ENCODE measurements at places on chromosomes 4 and X. TPM values are rescaled to one million over a fixed set of nuclear protein-coding genes. Genes with fewer than 3 reads are reported as not detected.

Gene TMPRSS11E
- not detected for total RNA-seq

Gene P2RY4
- total RNA-seq = not detected

Gene COX7B2
- not detected for total RNA-seq

Gene FRG2
- not detected for total RNA-seq

Gene NSUN7
- total RNA-seq = 2.4 TPM

Gene MSMO1
- 36.9 TPM for total RNA-seq

DNA sequence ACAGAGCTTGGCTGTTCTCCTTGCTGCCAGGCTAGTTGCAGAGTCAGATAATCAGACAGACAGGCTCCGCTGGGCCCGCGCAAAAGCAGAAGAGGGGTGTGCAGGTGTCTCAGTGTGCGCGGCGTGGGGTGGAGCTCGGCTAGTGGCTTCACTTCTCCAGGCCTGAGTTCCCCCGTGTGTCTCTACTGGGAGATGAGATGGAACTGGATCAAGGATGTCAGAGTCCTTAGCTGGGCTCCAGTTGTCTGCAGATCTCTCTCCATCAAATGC, 21.1 kb downstream of the HTRA3 start:
- DNase-seq = no peak

GRCh38 chr4:112706840-112707207, 69.9 kb downstream of the LARP7 start:
- DNase-seq = no peak

GRCh38 chr4:148203056-148203898, 238.9 kb downstream of the NR3C2 start:
- DNase-seq = no peak

DNA sequence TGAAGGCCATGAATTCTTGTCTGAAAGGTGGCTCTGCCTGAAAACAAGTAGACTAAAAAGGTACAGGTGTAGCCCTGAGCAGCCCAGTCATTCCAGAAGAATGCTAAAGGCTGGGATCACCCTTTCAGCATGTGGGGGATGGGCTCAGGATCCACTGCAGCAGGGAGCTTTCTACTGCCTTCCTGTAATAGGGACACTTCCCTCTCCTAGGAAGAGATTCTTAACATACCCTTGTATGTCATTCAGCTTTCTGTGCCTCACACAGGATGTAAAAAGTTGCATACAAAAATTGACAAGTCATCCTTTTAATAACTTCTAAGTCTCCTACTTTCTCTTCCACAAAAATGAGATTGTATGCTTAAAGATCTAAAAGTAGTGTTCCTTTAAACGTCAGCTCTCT, 123.3 kb downstream of the ZNF518B start:
- no peak for DNase-seq

- no peak for DNase-seq
Observed at GRCh38 chr4:15649914-15650545, 5.1 kb downstream of the FBXL5 start.

DNA sequence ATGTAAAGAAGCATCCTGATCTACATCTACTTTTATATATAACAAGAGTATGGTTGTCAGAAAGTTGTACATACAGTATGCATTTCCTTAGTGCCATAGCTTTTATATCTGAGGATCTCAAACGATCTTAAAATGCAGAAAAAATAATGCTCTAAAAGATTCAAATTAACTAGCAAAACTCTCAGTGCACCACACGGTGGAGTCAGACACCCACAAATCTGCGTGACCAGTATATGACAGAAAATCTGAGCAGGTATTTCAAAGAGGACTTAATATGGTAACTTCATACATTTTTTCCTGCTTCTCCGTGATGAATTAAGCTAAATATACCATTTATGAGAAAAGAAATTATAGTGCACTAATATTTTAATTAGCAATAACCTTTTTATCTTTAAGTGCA, 803.0 kb downstream of the DMD start:
- DNase-seq = no peak

DNA sequence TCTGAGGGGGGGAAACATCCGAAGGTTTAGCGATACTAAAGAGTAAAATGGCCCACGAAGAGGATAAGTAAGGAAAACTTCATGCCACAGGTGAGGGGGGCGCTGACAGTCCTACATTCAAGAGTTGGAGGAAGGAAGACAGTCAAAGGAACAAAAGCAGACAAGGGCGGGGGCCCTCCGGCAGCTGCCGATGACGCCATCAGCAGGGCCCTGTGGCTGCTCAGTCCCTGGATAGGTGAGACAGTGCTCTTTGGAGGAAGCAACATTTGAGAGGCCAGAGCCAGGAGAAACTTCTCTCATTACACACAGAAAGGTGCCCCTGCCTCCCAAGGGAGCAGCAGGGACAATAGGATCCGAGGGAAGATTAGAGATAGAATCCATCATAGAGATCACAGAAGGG, 41.5 kb downstream of the RAB40AL start:
- no peak for DNase-seq

- no peak for DNase-seq
Observed at GRCh38 chr4:165553221-165553810, 174.5 kb downstream of the CPE start.

DNA sequence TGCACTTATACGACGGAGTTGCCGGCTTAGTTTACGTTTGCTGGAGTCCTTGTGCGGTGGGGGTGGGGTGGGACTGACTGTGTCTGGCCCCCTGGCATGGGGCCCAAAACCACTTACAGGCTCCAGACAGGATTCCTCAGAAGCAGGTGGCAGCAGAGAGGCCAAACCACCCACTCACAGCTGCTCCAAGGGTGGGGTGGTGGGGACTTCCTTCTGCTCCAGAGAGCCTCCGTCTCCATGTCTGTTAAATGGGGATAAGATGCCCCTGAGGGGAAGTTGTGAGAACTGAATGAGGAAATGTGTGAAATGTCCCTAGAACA, 36.7 kb downstream of the PSAPL1 start:
- no peak for DNase-seq

DNA sequence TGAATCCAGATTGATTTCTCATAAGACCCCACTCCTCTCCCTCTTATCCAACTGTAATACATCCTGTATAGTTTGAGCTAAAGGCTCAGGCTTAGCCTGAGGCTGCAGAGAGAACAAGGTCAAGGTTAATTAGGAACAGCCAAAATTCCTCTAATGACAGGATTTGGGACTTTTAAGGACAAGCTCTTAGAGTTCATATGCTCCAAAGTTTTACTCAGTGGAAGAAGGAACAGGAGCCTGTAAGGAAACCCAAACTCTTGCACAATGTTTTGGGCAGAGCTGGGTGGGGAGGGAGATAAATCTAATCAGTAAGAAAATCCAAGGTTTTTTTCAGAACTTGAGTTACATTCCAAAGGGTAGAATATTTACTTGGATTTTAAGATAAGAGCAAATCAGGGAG, 238.8 kb downstream of the QDPR start:
- no peak for DNase-seq

DNA sequence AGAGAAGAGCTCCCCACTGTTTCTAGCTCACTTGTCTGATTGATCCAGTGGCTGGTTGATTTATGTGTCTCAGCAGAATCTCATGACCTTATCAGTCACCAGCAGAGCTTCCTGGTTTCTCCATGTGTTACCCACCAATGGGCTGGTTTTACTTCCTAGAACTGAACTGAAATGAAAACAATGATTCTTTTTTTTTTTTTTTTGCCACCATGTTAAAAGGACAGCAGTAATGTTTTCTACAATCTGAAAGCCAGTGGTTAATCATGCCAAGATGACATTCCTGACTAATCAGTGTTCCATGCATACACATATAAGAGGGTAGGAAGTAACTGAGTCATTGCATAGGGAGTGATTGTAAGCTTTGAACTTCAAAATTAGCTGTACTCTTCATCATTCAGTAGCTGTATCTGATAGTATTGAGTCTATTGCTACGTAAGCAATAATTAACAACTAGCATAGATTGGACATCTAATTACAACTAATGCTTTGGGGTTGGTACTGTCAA, 67.7 kb downstream of the SLC4A4 start:
- DNase-seq = no peak

DNA sequence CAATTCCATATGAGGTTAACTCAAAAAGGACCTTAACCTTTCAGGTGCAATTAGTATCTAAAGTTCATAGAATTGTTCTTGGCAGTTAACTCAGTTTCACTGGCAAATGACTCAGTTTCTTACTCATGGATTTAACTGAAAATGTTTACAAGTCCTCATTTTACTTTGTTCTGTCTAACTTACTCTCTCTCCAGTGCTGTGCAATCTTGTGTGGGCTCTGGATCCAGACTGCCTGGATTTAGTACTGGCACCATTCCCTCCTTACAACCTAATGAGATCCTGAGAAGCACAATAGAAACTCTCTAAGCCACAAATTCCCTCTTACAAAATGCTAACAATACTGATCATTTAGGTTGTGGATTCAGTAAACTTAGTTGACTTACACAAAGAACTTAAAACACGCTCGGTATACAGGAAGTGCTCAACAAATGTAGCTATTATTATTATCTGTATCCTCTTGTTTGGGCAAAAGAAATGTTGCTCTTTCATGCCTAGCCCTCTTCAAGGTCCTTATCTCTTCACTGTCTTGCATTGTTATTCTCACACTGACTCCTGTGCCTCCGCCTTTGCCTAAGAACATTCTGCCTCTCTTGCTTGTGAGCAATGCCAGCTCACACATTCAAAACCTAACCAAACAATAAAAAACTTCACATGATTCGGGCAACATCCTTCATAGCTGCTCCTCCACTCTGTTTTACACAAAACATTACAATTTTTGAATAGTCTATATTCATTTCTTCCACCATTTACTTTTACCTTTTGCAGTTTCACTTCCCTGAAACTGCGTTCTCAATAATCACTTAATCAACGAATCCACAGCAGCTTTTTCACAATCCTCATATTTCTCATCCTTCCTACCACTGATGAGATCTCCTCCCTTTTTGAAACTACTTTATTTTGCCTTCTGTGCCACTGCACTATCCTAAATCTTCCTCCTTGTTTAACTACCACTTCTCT, 91.8 kb downstream of the PDE5A start:
- DNase-seq = no peak

- DNase-seq = no peak
Observed at GRCh38 chr4:90442619-90443018, 315.4 kb downstream of the CCSER1 start.

DNA sequence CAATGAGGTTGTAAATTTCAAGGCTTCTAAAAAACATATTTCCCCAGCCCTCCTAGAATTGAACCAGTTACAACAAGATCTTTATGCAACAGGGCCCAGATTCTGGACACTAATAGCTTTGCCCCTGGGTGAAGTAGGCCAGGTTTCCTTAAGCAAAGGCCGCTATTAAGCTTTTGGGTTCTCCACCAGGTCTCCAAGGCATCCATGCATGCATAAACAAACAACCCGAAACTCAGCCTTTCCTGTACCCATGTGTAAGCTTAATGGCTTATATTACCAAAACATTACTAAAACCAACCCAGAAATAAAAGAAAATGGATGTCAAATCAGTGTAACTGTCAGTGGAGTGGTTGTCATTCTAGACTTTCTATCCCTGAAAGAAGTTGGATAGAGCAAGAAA, 137.1 kb downstream of the ARHGAP6 start:
- no peak for DNase-seq

GRCh38 chr4:171985129-171985528, 171.9 kb downstream of the GALNTL6 start:
- no peak for DNase-seq

DNA sequence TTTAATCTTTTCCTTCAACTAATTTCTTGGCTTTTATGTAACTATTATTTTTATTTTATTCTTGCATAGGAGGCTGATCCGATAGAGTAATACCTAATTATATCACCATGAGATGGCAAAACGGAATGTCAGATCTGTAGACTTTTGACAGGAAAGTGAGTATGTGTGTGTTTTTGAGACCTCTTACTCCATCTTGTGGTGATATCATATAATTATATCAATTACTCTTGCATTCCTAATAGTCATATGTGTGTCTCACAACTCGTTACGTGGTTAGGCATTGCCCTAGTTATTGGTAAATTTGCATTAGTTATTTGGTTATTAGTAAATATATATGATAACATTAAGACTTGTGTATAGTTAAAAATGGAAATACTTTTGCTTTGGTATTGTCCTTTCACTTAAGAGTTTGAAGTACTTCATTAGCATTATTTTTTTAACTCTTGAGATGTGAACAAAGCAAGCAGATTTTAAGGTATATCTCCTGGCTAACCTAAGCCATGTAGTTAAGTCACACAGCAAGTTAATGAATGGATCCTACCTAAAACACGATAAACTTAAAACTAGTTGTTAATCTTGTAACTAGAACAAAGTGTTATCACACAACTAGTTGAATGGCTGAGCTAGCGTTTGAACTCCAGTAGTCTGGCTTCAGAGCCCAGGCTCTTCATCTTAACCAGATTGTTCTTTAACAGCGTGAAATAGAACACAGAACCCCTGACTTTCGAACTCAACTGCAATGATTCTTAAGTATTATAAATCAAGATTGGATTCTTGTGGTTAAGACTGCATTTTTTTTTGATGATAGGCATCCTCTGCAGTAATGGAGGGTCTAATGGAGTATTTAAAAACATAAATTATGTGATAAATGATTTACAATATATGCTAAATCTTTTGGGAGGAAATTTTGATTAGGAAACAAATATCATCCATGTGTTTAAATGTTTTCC, 67.1 kb downstream of the PGRMC2 start:
- DNase-seq = no peak

DNA sequence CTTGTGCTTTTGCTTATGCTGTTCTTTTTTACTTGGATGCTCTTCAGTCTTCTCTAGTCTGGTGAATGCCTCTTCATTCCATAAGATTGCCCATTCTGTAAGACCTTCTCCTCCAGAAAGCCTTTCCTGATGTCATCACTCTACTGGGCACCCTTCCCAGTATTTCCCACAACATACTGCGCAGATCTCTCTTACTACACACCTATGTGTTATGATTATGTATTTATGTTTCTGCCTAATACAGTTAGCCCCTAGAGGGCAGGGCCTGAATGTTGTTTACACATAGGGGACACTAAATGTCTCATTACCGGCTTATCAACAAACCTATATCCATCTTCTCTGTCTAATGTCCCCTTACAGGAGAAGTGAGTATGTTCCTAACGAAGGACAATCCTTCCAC, 21.1 kb downstream of the AIFM1 start:
- DNase-seq = no peak

DNA sequence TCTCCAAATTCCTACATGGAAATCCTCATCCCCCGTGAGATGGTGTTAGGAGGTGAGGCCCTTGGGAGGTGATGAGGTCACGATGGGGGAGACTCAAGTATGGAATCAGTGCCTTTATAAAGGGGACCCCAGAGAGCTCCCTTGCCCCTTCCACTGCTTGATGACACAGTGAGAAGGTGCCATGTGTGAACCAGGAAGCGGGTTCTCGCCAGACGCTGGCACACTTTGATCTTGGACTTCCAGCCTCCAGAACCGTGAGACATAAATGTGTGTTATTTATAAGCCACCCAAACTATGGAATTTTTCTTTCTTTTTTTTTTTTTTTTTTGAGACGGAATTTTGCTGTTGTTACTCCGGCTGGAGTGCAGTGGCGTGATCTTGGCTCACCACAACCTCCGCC, 237.6 kb downstream of the DHRSX start:
- no peak for DNase-seq

GRCh38 chr4:64940698-64941097, 531.4 kb upstream of the TECRL start:
- DNase-seq = no peak

Data from osteocyte (in vitro differentiated cells).